ENCODE measurements at places on chromosomes 4 and X. TPM values are rescaled to one million over a fixed set of nuclear protein-coding genes. Genes with fewer than 3 reads are reported as not detected.
A peak's percentile ranks its signal among the peaks of the same experiment; 100 is the strongest.

GSX2 gene
- total RNA-seq = 0.58 TPM

PPBP gene
- 10.9 TPM for total RNA-seq

RBMXL3 gene
- not detected for total RNA-seq

DUSP21 gene
- not detected for total RNA-seq

MAGEA12 gene
- total RNA-seq = not detected

SSX2B gene
- not detected for total RNA-seq

GRCh38 chrX:39983715-39984114, 114.0 kb downstream of the BCOR start:
- no peak for DNase-seq

DNA sequence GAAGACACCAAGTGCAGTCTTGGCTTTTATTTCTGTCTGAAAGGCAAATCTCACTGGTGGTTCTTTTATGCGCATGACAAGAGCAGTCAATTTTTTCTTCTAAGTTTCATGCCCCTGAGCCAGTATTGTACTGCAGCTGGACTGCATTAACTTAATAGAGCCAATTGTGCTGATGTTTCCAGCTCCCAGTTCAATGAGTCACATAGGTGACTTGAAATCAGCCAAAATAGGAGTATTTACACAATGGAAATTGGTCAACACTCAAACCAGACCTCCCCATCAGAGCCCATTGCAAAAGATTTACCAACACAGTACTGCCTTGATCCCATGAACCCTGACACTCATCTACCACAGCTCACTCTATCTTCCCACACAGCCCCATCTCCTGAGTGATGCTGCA, 100.3 kb upstream of the GUCY1A1 start:
- no peak for DNase-seq

DNA sequence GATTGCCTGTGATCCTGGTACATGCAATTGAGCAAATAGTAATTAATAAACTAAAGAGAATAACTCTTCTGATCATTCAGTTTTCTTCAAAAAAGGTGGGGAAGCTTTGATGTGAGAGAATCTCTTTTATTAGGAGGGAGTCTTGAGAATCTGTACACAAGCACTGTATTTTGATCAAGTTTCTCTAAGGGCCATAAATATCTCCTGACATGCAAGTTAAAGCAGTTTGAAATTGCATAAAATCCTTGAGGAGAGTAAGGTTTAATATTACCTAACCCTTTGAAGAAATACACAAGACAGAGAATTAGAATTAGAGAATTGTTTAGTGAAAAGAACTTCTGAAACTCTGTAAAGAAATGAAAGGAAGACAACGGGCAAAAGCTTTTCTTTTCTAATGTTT, 326.9 kb downstream of the FAT4 start:
- DNase-seq = no peak

GRCh38 chr4:127364911-127365310, 267.8 kb upstream of the INTU start:
- no peak for DNase-seq

GRCh38 chr4:136812100-136812880, 720.0 kb downstream of the PCDH18 start:
- no peak for DNase-seq

GRCh38 chr4:108247387-108248049, 78.8 kb upstream of the LEF1 start:
- no peak for DNase-seq

- DNase-seq = no peak
Observed at GRCh38 chrX:114906984-114907510, 110.4 kb downstream of the IL13RA2 start.

DNA sequence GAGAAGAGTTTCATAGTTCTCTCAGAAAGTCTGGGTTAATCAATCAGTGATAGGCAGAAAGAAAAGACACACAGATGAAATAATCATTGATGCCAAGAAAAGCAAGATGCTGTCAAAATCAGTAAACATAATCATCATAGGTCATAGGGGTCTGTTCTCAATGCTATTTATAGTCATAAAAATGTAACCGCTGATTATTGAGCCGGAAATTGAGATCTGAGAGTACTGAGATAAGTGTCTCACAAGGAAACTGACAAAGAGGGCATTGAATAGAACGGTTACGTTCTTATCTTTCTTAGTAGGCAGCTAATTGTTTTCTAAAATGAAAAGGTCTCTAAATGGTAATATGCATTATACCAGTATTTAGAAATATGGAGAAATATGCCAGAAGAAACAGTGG, 1686.1 kb upstream of the AGA start:
- no peak for DNase-seq

GRCh38 chrX:39895218-39896110, 202.3 kb downstream of the BCOR start:
- DNase-seq = no peak

GRCh38 chr4:39353478-39354253, 12.5 kb downstream of the RFC1 start:
- DNase-seq = no peak

GRCh38 chr4:89129080-89129640, 17.8 kb downstream of the TIGD2 start:
- DNase-seq = no peak

DNA sequence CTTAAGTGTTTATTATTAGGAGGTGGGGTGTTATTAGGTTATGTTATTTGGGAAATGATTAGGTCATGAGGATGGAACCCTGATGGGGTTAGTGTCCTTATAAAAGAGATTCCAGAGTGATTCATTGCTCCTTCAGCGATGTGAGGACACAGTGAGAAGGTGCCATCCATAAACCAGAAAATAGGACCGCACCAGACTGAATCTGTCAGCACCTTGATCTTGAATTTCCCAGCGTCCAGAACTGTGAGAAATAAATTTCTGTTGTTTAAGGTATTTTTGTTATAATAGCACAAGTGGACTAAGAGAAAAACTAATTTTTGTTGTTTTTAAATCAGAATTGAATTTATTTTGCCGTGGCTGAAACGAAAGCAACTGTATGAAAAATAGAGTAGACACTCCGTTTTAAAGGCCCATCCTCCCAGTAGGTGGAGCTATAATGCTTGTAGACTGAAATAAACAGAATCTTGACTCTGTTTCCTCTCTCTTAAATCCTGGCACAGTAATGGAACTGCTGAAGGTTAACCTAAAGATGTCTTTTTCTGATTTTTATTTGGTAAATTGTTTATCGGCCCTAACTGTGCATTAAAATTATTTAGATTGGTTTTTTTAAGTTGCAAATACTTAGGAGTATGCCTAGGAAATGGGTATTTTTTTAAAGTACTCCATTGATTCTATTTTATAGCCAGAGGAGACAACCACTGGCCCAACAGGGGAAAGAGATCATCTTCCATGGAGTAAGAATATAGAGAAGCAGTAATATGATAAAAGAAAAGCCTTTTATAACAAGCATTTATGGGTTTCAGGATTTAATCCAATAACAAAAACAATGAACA, 133.2 kb upstream of the ADAMTS3 start:
- no peak for DNase-seq

- peak; percentile 68 for DNase-seq
Observed at GRCh38 chrX:40099055-40099958, 1.5 kb upstream of the BCOR start.

DNA sequence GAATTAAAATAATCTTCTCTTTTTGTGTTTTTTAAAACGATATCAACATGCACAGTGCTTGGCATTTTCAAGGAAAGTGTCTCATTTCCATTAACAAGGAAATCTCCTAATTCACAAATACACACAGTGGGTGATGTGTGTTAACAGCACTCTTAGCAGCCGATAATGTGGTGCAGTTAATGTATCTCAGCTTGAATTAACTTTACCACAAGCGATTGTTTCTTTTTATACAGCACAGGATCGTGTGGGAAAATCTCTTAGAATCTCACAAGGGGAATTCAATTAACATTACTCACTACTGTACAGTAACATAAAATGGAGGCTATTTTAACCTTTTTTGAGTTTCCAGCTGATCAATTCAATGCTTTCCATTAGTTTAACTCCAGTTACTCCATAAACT, 1841.9 kb downstream of the STIM2 start:
- DNase-seq = no peak

GRCh38 chr4:28759064-28759463, 1898.4 kb downstream of the STIM2 start:
- DNase-seq = no peak

- no peak for DNase-seq
Observed at GRCh38 chr4:61741327-61742096, 541.4 kb downstream of the ADGRL3 start.

DNA sequence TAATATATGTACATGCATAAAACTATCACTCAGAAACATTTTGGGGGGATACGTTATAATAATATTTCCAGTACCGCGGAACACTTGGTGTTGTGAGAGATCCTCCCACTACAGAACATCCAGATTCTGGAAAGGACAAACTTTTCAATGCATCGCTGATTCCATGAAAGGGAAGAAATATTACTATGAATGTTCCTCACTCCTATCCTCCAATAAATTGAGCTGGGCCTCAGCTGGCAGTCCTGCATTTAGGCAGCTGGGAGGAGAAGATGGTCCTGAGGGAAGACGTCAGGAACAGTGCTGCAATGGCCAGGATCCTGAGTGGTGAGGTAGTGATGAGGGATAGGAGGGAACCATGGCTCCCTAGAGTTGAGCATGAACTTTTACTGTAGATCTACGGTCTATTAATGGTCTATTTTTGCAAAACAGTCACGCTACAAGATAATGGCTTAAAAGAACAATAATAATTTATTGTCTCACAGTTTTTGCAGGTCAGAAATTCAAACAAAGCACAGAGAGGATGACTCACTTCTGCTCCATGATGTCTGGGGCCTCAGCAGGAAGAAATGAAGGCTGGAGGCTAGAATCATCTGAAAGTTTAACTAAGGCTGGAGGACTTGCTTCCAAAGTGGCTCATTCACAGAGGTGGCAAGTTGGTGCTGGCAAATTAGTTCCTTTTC, 538.1 kb downstream of the STIM2 start:
- DNase-seq = no peak

GRCh38 chr4:10944321-10944720, 259.8 kb upstream of the CLNK start:
- no peak for DNase-seq
